Activated CD8-positive, alpha-beta T cell treated with anti-CD3 and anti-CD28 coated beads for 36 hours (primary cell): ENCODE measurements at places on chromosomes 3 and 15. TPM values are rescaled to one million over a fixed set of nuclear protein-coding genes. Genes with fewer than 3 reads are reported as not detected.

FGF12 gene
- total RNA-seq, result not detected

MUSTN1 gene
- total RNA-seq, result not detected

PDCD7 gene
- 33.8 TPM for total RNA-seq

ZIC4 gene
- not detected for total RNA-seq

C3orf70 gene
- 0.04 TPM for total RNA-seq

CHST13 gene
- not detected for total RNA-seq

TOPBP1 gene
- total RNA-seq, result 80.1 TPM

XCR1 gene
- total RNA-seq, result not detected

SECISBP2L gene
- total RNA-seq, result 17.9 TPM

CCK gene
- not detected for total RNA-seq

TRIM42 gene
- total RNA-seq, result not detected

SLC2A2 gene
- total RNA-seq, result not detected

CLSTN2 gene
- not detected for total RNA-seq

HIGD2B gene
- 0.27 TPM for total RNA-seq

PLA1A gene
- not detected for total RNA-seq

C3orf33 gene
- 3.6 TPM for total RNA-seq

GRAMD1C gene
- total RNA-seq, result 0.61 TPM

SCAANT1 gene
- total RNA-seq, result not detected

ATP13A5 gene
- not detected for total RNA-seq

DNASE1L3 gene
- total RNA-seq, result not detected

COX17 gene
- total RNA-seq, result 83.6 TPM

DNAH12 gene
- 0.07 TPM for total RNA-seq

ARMC8 gene
- total RNA-seq, result 48.1 TPM

LRRC34 gene
- total RNA-seq, result 6.6 TPM

SLC22A13 gene
- total RNA-seq, result 0.31 TPM

TMC3 gene
- total RNA-seq, result not detected

NAALADL2 gene
- total RNA-seq, result 0.60 TPM

IL5RA gene
- not detected for total RNA-seq

IMPG2 gene
- 0.14 TPM for total RNA-seq

GOLGA6A gene
- total RNA-seq, result not detected

ELL3 gene
- 2.4 TPM for total RNA-seq
